ENCODE measurements at places on chromosomes 5 and 9. TPM values are rescaled to one million over a fixed set of nuclear protein-coding genes. Genes with fewer than 3 reads are reported as not detected.
A peak's percentile ranks its signal among the peaks of the same experiment; 100 is the strongest.

LTC4S gene
- total RNA-seq, result 15.1 TPM

DMRT2 gene
- 1.1 TPM for total RNA-seq

MAMDC2 gene
- total RNA-seq, result 9.0 TPM

ZFAND5 gene
- 647 TPM for total RNA-seq

GRCh38 chr5:109199799-109200620, 209.8 kb downstream of the PJA2 start:
- no peak for DNase-seq

- DNase-seq, result no peak
Measured at GRCh38 chr5:83294246-83294645, 177.3 kb upstream of the VCAN start.

TAF11L14 gene
- not detected for total RNA-seq

DNA sequence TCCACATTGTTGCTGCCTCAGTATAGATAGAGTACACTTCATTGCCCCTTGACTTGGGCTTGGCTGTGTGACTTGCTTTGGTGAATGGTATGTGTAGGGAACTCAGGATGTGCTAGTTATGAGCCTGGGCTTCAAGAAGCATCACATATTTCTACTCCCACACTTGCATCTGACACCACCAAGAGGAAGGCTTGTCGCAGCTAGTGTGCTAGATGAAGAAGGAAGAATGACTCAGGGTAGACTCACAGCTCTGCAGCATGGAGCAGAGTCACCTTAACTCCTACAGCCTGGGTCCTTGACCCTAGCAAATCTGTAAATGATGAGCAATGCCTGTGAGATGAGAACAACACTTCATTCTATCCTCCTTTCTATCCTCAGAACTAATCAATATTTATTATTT, 261.8 kb downstream of the ASTN2 start:
- no peak for DNase-seq

DNA sequence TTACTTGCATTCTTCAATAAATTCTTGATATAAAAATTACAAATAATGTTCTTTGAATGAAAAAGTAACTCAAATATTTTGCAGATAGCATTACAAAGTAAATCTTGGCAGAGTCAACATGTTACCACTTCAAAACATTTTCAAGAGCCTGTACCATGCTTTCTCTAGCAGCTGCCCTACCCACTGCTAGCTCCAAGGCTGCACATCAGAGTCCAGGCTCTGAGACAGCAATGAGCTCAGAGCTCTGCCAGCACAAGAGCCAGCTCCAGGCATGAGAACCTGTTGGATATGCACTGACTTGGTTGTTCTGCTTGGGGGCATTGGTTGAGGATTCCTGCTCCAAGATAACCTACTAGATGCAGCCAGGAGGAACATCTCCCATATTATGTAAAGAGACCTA, 211.3 kb upstream of the HAPLN1 start:
- no peak for DNase-seq

DUSP1 gene
- total RNA-seq, result 2,968 TPM

- DNase-seq, result no peak
Measured at GRCh38 chr5:53924392-53924791, 364.0 kb downstream of the NDUFS4 start.

- no peak for DNase-seq
Measured at GRCh38 chr9:26956860-26957233, 635 bp downstream of the IFT74 start.

DNA sequence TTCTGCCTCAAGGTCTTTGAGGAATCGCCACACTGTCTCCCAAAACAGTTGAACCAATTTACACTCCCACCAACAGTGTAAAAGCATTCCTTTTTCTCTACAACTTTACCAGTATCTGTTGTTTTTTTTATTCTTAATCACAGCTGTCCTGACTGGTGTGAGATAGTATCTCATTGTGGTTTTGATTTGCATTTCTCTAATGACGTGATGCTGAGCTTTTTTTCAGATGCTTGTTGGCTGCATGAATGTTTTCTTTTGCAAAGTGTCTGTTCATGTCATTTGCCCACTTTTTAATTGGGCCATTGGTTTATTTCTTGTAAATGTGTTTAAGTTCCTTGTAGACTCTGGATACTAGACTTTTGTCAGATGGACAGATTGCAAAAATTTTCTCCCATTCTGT, 400.0 kb downstream of the DEPDC1B start:
- DNase-seq, result no peak

DNA sequence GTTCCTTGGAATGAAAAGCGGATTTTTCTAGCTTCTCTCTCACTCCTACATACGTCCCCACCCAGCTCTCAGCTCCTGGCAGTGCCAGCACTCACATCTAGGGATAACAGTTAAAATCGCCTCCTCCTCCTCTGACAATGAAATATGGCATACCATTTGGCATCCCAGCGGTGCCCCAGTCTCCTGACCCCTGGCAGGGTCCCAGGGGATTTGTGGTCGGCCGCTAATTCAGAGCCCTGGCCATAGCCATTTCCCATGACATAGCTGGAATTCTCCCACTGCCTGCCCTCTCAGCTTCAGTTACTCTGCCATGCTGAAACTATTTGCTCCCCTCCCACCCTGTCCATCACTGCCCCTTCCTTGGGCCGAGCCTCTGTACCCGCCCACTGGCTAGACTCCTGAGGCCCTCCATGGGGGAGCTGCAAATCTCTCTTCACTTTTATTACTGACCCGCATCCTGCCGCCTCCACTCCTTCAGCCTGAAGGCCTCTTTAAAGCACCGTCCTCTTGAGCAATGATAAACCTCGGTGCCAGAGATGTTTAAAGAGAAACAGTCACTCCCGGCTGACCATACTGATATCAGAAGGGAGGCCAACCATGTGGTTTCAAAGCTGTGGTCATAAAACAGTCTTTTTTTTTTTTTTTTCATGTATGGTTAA, 139.8 kb downstream of the SLIT3 start:
- peak; percentile 50 for DNase-seq

GNE gene
- total RNA-seq, result 42.1 TPM

- no peak for DNase-seq
Measured at GRCh38 chr5:121325930-121326329, 525.8 kb upstream of the FTMT start.

- DNase-seq, result no peak
Measured at GRCh38 chr5:139397921-139398320, 3.0 kb upstream of the PROB1 start.

- DNase-seq, result no peak
Measured at GRCh38 chr9:128846680-128847030, 17.1 kb upstream of the SPOUT1 start.

DNA sequence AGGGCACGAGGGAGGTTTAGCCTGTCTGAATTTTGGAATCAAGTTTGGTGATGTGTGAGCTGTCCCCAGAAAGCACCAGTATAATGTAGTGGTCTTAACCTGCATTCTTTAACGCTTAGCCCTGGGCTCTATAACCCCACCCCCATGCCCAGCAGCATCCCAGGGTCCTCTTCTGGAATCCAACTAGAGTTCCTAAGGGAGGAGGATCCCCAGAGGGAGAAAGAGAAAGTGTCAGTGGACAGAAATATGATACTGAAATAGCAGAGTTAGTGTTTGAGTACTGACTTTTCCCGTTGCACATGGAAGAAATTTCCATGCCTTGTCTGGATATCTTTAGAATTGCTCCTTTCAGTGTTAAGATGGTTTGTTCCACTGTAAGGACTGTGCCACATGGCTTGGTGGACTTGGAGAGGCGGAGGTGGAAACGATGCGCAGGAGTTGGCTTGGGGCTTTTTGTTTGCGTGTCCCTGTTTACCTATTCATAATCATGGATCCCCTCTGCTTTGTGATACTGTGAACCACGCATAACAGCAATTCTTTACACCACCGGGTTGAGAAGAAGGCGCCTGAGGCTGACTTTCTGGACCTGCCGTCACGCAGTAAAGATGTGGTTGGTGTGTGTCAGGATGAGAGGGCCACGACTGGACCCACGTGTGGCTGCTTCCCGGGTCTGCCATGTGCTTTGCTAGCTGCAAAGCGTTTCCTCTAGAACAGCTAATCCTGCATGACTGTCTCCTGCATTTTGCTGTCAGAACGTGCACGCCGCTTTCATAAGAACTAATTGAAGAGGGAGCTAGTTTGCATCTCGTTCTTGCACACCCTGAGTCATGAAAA, 142.3 kb downstream of the SMARCA2 start:
- no peak for DNase-seq

DNA sequence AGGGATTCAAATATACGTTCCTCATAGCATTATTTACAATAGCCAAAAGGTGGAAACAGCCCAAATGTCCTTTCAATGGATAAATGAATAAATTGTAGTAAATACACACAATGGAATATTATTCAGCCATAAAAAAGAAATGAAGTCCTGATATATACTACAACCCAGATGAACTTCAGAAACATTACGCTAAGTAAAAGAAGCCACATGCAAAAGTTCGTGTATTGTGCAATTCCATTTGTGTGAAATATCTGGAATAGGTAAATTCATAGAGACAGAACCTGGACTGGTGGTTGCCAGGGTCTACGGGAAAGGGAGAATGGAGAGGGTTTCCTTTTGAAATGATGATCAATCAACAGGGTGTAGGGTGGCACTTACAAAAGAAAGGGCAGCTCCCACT, 12.5 kb upstream of the ARSI start:
- DNase-seq, result no peak

DNA sequence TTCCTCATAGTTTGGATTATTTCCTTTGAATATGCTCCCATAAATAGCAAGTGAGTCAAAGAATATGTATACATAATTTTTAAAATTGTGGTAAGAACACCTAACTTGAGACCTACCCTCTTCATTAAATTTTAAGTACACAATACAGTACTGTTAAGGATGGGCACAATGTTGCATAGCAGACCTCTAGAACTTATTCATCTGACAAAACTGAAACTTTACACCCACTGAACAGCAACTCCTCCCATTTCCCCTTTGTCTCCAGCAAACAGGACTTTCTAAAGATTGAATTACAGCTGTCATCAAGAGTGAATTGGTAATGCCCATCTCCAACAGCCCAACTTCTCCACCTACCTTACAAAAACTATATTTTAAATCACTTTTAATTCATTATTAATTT, 388.9 kb downstream of the HTR1A start:
- no peak for DNase-seq

- DNase-seq, result no peak
Measured at GRCh38 chr5:43530648-43531047, 15.7 kb upstream of the C5orf34 start.

DNA sequence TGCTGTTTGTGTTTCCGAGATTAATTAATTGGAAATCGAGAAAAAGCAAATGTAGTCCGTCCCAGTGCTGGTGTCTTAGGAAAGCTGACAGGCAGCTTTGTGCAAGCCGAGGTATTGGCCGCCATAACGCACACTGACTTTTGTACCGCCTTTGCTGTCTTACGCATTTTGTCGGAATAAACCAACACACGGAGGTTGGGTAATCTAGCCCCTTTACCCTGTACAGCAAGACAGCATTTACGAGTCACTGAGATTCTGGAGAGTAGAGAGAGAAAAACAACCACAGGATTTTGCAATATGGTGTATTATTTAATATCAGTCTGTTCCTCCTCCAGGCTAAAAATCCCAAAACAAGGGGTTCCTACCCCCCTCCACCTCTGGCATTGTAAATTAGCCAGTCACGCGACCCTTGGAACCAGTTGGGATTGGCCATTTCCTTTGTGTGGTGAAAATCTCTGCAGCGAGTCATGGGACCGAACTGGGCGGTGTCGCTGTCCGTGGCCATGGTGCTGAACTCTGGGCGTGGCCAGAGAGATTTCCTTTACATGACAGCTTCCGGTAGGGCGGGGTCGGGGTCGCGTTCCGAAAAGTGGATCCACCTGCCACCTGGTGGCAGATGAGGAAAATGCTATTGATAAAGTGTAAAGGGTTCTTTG, 10.3 kb upstream of the PCDHB1 start:
- DNase-seq, result peak; percentile 90

GRCh38 chr5:119397518-119398380, 41.9 kb downstream of the TNFAIP8 start:
- DNase-seq, result no peak

ARSK gene
- total RNA-seq, result 5.1 TPM

HSPA4 gene
- total RNA-seq, result 54.7 TPM

DNA sequence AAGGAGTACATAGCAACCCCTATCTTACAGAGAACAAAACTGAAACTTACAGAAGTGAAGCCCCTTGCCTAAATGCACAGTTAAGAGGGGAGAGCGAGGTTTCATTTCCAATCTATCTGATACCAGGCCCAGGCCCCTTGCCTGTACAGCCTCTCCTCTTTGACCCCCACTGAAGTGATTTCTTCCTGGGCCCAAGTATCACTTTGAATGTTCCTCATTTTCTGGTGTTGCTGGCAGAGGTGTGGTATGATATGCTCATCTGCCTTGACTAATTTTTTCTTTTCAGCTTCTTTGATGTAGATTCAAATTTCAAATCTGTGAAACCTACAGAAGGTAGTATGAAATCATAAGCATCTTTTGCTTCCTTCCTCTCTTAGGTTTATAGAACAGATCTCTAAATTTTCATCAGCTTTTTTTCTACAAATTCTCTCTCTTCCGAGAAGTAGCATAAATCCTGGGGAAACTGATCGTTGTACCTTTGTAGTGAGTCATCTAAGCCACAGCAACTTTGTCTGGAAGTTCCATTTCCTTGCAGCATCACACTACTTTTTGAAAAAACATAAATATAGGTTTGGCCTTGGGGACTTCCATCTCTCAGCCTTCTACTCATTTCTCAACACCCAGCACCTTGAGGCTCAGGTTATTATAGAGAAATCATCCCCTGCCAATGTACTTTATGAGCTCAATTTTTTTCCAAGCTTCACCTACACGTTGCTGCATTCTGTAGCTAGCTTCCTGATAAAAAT, 402.4 kb upstream of the PTGER4 start:
- no peak for DNase-seq

DNA sequence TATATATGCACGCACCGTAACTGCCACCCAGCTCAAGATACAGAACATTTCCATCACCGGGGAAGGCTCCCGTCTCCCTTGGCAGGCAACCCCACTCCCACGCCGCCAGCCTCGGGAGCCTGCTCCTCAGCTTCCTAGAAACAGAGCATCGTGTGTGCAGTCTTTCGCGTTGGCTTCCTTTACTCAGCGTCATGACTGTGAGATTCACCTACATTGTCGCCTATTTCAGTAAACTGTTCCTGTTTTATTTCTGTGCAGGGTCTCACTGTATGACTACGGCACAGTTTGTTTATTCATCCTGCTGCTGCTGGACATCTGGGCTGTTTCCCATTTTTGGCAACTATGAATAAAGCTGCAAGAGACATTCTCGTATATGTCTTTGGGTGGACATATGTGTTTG, 90.7 kb downstream of the STK10 start:
- DNase-seq, result no peak

DNA sequence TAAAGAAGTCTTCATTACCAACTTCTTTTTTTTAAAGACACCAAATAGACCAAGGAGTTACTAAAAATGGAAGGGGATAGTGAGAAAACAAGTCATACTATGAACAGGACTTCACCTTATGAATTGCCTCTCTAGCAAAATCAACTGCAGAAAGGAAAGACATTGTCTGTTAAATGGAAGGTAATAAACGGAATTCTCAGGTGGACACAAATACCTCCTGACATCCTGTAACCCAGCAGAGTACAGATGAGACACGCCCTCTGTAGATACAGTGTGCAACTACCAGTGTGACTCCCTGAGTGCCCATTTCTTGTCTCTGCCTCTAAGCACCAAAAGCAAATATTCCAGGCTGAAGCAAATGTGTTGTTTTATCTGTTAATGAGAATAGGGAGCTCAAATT, 12.2 kb upstream of the PLPP1 start:
- no peak for DNase-seq
